AG08395 (cell line): ENCODE measurements at places on chromosomes 5 and 9.

- DNase-seq = no peak
Measured at GRCh38 chr5:87190687-87191086, 77.0 kb upstream of the RASA1 start.

DNA sequence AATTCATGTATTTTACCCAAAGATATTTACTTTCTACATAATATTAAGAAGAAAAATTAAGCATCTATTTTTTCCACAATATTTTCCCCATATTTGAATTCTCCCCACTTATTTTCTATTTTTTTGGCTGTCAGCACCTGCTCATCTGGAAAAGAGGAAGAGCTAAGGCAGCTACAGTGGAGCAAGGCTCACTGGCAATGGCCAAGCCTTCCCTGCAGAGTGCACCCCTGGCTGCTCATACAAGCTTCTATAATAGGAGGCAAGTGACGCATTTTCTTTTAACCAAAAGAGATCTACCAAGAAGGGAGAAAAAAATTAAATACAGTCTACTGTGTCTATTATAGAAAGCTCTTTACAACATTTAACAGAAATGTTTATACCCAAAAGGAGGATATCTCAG, 72.5 kb downstream of the AUH start:
- no peak for DNase-seq

- peak; percentile 85 for DNase-seq
Measured at GRCh38 chr5:115349001-115349817, 52.8 kb upstream of the CCDC112 start.

- peak; percentile 89 for DNase-seq
Measured at GRCh38 chr5:169980418-169981053, at the start of gene INSYN2B. Gene INSYN2B, minus strand, starts transcription at chr5:169980495. Its CDS starts 96,597 bp downstream, at chr5:169883898.

DNA sequence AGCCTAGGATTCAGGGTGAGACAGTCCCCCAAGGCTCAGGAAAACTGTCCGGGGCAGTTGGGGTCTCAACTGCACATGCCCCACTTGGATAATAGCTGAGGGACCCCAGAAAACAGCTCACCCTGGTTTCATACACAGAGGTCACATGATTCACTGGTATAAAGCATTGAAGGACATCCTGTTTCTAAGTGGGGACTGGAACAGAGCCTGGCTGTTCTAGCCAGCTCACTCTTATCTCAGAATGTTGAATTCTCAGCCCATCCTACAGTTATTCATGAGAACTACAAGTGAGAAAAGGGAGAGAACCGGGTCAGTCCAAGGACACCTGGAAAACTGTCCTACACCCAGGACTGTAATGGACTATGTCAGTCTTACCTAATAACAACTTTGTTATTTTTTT, 170.9 kb downstream of the FGF1 start:
- no peak for DNase-seq

GRCh38 chr5:168728546-168729211, 149.5 kb upstream of the PANK3 start:
- DNase-seq = no peak

DNA sequence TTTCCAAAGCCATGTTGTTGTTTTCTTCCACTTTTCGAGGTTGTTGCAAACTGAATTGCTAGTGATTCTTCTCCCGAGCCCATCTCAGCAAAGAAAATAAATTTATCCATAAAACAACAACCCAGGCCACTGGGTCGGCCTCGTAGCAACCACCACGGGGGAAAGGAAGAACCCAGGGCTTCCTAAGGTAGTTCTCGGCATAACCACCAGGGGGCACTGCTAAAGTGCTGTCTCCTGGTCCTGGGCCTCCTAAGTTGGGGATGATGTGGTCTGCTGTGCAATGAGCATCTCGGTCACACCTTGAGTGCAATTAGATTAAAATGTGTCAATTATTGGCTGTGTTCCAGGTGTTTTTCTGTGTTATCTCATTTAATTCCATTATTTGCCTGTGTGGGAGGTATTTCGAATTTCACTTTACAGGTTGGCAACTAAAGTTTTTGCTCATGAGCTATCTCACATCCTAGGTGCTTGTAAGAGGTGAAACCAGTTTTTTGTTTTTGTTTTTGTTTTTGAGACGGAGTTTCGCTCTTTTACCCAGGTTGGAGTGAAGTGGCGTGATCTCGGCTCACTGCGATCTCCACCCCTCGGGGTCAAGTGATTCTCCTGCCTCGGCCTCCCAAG, 102.8 kb upstream of the DAP start:
- peak; percentile 73 for DNase-seq
